Spinal cord (tissue), 10 donors: ENCODE measurements at places on chromosomes 5 and 9. TPM values are rescaled to one million over a fixed set of nuclear protein-coding genes. Genes with fewer than 3 reads are reported as not detected.

Gene ROR2
- polyA plus RNA-seq: 4.8 TPM

Gene NKD2
- 25.2 TPM for polyA plus RNA-seq

- peak; percentile 95 for DNase-seq
Observed at GRCh38 chr5:136769900-136770684, 404.7 kb upstream of the TRPC7 start.

- no peak for DNase-seq
Observed at GRCh38 chr5:150144246-150144801, 11.3 kb downstream of the PDGFRB start.

- DNase-seq: no peak
Observed at GRCh38 chr5:44412286-44412685, 23.1 kb upstream of the FGF10 start.

GRCh38 chr5:108481355-108481931, 99.5 kb upstream of the FBXL17 start:
- peak; percentile 40 for DNase-seq

- DNase-seq: no peak
Observed at GRCh38 chr9:134778841-134779411, 101.7 kb upstream of the FCN2 start.

GRCh38 chr9:6271508-6272228, 56.1 kb downstream of the IL33 start:
- no peak for DNase-seq

GRCh38 chr9:100052375-100052774, 46.4 kb downstream of the ERP44 start:
- DNase-seq: no peak

DNA sequence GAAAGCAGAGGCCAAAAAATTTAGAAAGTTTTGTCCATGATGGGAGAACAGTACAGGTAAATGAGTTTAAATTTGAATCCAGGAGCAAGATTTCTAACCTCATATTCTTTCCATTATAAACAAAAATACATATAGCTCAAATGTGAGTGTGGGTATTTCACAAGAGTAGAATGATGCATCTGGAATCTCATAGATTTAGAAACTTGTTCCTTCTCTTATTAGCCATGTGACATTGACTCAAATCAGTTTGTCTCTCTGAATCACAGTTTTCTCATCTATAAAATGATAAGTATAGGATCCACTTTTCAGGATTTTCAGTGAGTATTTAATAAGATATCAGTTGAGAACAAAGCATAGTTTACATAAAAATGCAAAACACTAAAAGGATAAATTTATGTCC, 436.3 kb upstream of the PAPPA start:
- no peak for DNase-seq

GRCh38 chr9:114805670-114806525, at the start of gene TNFSF15:
Gene TNFSF15, minus strand, starts transcription at chr9:114806039. Its CDS starts 27 bp downstream, at chr9:114806012.
- no peak for DNase-seq

DNA sequence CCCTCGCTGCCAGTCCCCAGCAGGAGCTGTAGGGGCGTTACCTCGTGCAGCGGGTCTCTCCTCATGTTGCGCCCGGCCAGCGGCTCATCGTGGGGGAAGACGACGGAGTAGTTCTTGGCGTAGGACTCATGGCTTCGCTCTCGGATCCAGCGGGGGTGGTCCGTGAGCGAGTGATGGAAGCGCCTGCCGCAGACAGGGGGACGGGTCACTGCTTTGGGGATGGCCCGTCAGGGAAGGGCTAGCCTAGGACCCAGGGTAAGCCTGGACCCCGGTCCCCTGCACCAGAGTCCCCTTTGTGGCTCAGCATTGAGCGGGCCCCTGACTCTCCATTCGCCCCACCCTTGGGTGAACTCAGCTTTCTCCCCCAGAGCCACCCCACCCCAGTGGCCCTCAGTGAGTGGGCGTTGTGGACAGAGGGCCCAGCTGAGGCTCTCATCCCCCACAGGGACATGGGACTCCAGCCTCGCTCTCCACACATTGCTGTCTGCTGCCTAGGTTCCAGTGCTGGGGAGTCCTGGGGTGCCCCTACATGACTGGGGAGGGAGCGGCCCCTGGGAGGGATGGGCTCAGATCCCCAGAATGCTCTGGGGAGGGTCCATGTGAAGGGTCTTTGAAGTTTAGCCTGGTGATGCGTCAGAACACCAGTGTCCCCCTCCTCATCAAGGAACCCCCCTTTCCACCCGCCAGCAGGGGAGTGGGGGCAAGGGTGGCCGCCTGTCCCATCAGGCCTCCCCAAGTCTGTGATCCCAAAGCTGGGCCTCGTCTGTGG, 29.7 kb downstream of the SARDH start:
- no peak for DNase-seq

- no peak for DNase-seq
Observed at GRCh38 chr5:65907135-65907534, 19.2 kb upstream of the ERBIN start.

DNA sequence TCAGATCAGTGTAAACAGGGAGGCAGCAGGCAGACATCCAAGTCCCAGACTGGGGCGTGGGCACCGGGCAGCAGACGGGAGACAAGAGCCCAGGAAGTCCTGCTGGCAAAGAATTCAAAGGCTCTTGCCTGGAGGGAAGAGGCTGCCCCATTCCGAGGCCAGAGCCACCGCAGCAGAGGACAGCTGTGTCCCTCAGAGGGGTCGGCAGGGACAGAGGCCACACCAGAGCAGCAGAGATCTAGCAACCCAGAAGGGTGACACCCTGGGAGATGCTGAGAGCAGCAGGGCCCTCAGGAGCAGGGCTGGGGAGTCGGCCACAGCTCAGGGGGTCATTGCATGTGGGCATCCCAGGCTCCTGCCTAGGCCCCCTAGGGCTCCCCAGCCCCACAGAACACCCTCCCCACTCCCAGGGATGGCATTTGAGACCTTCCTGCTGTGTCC, 29.1 kb downstream of the ADAMTS2 start:
- DNase-seq: no peak

GRCh38 chr5:160354666-160355065, 15.8 kb downstream of the C1QTNF2 start:
- no peak for DNase-seq

- DNase-seq: no peak
Observed at GRCh38 chr5:50559955-50560354, 106.5 kb upstream of the PARP8 start.

- DNase-seq: no peak
Observed at GRCh38 chr5:150120062-150120441, 33.7 kb upstream of the CSF1R start.

- no peak for DNase-seq
Observed at GRCh38 chr5:39302472-39302871, 61.8 kb downstream of the C9 start.

- no peak for DNase-seq
Observed at GRCh38 chr5:113199122-113199905, 222.7 kb downstream of the DCP2 start.
